ENCODE measurements at places on chromosomes 2 and 18. TPM values are rescaled to one million over a fixed set of nuclear protein-coding genes. Genes with fewer than 3 reads are reported as not detected.

- DNase-seq: no peak
These were observed 40.1 kb downstream of the CRACDL start for GRCh38 chr2:98895901-98896300.

- DNase-seq: no peak
These were observed 95.3 kb downstream of the TMEM247 start for GRCh38 chr2:46574457-46575355.

GRCh38 chr2:160111951-160112798, 49.8 kb upstream of the PLA2R1 start:
- no peak for DNase-seq

- DNase-seq: no peak
These were observed 33.3 kb downstream of the CFLAR start for GRCh38 chr2:201149064-201149820.

DNA sequence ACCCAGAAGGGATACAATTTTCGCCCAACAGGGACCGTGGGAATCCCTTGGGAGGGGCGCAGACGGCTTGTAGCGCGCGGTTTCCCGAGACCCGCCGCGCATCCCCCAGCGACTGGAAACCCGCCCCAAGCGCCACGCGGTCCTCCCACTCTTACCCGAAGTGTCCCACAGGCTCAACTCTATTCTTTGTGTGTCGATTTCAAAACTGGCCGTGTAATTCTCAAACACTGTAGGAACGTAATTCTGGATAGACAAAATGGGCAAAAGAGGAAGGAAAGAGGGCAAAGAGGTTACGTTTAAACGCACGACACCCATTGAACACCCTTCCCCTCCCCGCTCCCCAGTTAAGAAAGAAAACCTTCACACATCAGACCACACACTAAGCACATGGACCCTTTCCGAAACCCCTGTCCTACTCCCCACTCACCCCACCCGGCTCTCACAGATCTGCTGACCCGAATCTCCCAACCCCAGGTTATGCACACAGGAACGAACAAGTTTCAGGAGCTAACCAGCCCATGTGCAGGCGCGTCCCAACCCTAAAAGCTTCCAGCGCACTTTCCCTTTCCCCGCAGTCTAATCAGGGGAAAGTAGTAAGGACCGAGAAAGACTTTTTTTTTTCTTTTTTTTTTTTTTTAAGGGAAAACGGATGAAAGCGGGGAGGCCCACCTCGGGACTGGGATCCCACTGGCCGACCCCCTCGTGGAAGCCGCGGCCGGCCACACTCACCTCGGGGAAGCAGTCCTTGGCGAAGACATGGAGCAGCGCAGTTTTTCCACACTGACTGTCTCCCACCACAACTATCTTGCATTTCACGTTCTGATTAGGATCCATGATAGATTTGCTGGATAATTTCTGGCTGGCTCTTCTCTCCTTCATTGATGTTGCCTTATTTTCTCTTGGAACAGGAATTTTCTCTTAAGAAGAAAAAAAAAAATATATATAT, 655 bp downstream of the RND3 start:
- DNase-seq: no peak

- DNase-seq: no peak
These were observed 73.5 kb downstream of the ALK start for GRCh38 chr2:29847886-29848285.

DNA sequence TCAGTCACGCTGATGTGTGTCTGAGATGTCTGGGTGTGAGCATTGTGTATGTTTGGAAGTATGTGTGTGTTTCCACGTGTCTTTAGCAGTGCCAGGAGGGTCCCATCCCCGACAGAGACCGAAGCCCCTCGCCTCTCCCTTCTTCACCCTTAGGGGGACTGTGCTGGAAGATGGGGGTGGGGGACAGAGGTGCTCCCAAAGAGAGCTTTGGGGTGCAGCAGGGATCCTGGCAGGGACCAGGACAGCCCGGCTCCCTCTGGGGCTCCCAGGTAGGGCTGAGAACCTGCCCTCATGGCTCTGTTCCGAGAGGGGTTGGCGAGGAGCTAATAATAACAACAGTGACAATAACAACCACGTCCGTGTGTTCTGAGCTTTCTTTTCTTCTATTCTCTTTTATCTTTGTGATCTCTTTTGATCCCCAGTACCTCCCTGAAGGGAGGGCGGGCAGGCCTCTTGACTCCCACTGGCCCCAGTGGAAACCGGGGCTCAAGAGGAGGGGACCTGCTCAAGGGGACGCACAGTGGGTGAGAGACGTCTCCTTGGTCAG, 57.6 kb downstream of the SMAD7 start:
- no peak for DNase-seq

GRCh38 chr2:215881582-215881981, 131.8 kb downstream of the MREG start:
- DNase-seq: no peak

DNA sequence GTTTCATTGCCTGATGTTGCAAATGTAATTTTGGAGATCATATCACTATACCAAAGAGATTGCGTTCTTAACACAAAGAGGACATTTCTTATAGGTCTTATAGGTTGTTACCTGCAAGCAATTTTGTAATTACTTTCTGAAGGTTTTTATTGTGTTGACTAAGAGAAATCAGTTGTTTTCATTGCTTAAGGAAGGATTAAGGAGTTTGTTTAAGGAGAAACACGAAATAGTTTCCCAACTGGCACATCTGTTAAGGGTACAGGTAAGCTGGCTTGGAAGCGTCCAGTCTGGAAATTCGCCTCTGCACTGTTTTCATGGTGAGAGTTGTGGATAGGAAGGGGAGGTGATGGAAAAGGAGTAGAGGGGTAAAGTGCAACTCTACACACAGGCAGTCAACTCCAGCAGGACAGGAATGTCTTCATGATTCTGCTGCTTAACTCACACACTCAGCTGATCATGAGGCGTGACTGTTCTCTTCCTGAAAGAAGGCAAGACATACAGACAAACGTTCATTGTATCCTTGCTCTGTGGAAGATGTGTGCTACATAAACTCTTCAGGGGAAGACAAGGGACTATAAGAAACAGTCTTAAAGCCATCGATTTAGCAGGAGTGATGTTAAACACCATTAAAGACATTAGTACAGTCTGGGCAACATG, 61.4 kb upstream of the ACSL3 start:
- no peak for DNase-seq

- DNase-seq: no peak
These were observed 657.0 kb downstream of the ARHGAP15 start for GRCh38 chr2:143786026-143786765.

DNA sequence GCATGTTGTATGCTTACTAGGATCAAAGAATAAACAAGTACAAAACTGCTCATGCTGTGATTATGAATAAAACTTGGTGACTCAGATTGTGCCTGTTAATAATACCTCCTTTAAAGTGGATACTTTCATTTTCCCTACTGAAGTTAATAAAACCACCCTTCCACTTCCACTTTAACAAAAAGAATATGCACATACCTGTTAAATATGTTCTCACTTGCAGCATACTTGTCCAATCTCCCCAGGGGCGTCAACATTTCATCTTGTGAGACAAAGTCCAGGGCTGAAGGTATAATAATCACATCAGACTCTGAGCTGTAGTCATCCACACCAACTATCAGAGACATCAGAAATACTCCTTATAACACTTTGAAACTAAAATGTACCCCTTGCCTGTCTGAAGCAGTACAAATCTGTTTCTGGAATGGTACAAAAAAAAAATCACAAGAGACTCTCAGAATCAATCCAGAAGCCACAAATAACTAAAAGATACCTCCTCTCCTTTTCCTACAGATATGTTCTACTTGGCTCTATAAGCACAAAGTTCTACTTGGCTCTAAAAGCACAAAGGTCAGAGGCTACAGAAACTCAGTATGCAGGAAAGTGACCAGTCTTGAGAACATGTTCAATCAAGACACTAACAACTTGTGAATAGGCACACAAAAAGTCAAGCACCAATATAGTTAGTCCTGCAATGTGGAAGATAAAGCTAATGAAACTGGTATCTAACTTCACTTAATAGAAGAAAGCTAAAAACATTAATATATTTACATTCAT, 19.3 kb downstream of the PPP4R1 start:
- DNase-seq: no peak

DNA sequence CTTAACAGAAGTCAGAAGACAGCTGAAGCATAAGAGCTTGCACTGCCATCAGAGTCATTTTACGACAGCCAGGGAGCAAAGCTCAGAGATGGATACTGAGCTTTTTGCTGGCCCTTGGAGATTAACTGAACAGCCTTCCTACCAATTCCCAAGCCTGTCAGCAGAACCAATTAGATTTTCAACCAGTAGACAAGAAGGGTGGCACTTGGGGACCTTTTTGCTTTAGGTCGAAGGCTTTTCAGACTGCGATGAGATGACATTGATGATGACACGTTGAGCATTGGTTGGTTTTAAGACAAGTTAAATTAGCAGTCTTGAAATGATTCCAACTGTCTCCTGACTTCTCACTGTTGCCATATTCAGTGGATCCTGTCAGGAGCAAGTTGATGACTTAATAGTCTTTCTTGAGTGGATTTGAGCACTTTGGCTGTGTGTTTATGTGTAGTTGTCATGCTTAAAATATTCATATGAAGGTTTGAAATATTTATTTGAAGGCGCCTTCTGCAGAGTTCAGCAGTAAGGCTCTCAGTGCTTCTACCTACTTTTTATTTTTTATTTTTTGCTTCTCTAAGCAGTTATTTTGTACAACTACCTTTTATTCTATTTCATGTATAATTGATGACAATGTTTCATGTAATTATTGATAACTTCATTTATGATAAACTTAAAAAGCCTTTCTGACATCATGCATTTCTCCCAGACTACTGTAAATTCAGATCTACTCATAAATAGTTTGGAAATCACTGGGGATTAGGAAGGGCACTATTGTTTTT, 256.7 kb downstream of the CAMKMT start:
- DNase-seq: no peak

- DNase-seq: no peak
These were observed 218.1 kb downstream of the ZNF521 start for GRCh38 chr18:25133879-25134278.

DNA sequence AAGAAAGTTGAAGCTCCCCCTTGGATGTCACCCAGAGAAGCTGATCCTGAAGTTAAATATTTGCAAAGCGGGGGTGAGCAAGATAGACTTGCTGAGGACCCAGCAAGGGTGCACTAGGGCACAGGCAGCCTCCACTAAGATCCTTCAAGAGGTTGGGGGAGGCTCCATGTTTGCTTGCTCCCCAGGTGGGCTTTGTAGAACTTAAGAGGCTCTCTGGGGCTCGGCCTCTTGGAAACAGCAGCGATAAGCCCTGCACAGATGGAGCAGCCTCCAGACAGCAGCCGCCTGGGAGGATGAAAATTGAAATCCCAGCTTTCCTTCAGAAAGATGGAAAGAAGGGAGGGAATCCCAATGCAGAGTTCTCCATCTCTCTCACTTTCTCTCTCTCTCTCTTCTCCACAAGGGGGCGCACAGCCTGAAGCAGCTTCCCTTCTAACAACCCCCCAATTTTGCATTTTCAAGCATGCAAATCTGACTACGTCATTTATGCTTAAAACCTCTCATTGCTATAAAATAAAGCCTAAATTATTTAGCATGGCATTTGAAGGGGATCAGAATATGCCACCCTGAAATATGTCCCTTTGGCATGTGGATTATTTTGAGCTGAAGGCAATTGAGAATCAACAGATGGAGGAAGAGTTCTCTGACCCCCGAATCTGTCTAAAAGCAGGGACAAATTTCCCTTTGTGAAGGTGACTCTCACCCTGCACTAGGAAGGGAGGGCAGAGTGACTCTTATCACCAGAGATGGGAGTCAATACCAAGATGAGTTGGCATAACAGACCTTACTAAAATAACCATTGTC, 185.7 kb upstream of the KLHL29 start:
- no peak for DNase-seq

DNA sequence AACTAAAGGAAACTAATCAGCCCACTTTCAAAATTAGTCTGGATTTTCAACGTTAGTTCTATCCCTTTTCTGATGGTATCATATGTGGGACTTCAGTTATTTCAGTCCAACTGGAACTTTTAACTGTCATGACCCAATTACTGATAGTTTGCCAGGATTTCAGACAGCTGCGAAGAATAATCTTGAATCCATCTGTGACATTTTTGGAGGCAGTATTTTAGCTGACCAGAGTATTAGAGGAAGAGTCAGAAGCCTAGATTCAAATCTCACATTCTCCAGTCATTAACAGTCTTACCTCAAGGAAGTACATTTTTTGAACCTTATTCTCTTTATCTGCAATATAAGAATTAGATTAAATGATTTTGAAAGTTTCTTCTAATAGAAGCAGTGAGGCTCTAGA, 81.3 kb downstream of the PTRHD1 start:
- DNase-seq: no peak

GRCh38 chr2:120594856-120595685, 140.6 kb upstream of the GLI2 start:
- DNase-seq: no peak

GRCh38 chr18:75936862-75937261, 509.4 kb upstream of the SMIM21 start:
- DNase-seq: no peak

- no peak for DNase-seq
These were observed 163.1 kb upstream of the RGPD4 start for GRCh38 chr2:107663632-107664031.

GRCh38 chr18:44654573-44654972, 26.1 kb upstream of the SETBP1 start:
- DNase-seq: no peak

DNA sequence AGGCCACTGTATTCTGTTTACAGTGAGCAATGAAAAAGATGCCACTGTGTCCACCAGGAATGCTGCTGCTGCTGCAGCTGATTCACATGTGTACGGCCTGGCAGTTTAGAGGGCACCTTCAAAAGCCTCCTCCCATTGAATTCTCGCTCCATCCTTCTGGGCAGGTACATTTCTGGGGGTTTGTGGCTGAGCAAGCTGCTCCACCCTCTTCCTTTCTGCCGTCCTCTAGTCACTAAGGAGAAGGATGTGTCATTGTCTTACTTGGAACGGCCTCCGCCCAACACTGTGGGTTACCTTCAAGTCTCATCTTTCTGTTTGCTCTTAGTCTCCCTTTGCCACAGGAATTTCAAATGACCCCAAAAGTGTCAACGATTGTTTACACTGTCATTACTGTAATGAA, 182.0 kb downstream of the ZBTB7C start:
- no peak for DNase-seq

- DNase-seq: no peak
These were observed 13.8 kb upstream of the KIF1A start for GRCh38 chr2:240833724-240834285.

- DNase-seq: no peak
These were observed 242.5 kb downstream of the SH3BP4 start for GRCh38 chr2:235194351-235194750.

- DNase-seq: no peak
These were observed 135.2 kb downstream of the DPP10 start for GRCh38 chr2:114577657-114578056.

- DNase-seq: no peak
These were observed 622.1 kb upstream of the ZEB2 start for GRCh38 chr2:145141981-145142380.

The STARD6 gene
- total RNA-seq: not detected

The ANKRD30BL gene
- total RNA-seq: not detected

The ICOS gene
- total RNA-seq: 0.75 TPM

The MTLN gene
- 60.9 TPM for total RNA-seq

The CYS1 gene
- total RNA-seq: 0.84 TPM

The C2orf80 gene
- total RNA-seq: not detected

The WDR43 gene
- 41.6 TPM for total RNA-seq

The SPC25 gene
- 0.84 TPM for total RNA-seq

The GPR35 gene
- 2.3 TPM for total RNA-seq

The RPRM gene
- total RNA-seq: 15.1 TPM

The ARHGAP25 gene
- total RNA-seq: 15.0 TPM

The LANCL1 gene
- 33.6 TPM for total RNA-seq

The FBXO15 gene
- 0.50 TPM for total RNA-seq

The ZNF385B gene
- total RNA-seq: 0.74 TPM

The GPR55 gene
- total RNA-seq: 0.19 TPM
